ENCODE measurements at places on chromosomes 7 and 10.
A peak's percentile ranks its signal among the peaks of the same experiment; 100 is the strongest.

GRCh38 chr7:105830405-105831301 lies 45.7 kb downstream of the ATXN7L1 start:
- DNase-seq, result no peak

- no peak for DNase-seq
Observed at GRCh38 chr7:74235518-74236268, 18.5 kb downstream of the RFC2 start.

- no peak for DNase-seq
Observed at GRCh38 chr10:49276596-49276995, 22.4 kb upstream of the C10orf71 start.

DNA sequence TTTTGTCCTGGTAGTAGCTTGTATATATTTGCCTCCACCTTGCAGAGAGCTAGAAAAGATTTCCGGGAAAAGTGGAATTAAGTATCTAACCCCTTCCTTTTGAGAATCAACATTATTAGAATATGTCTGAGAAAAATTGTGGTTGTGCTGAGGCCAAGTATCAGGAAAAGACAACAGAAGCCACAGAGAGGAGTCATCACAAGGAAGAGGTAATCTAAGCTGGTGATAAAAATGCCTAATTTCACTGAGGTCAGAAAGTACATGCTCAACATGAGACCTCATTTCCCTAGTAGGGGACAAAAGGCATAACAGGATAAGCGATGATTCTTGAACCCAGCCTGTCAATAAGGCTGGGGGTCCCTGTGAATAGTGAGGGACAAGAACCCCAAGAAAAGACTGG lies 97.0 kb upstream of the PDE1C start:
- no peak for DNase-seq

- no peak for DNase-seq
Observed at GRCh38 chr7:74718336-74718735, 55.5 kb upstream of the NCF1 start.

GRCh38 chr10:38209332-38209731 lies 115.2 kb downstream of the ZNF37A start:
- DNase-seq, result no peak

DNA sequence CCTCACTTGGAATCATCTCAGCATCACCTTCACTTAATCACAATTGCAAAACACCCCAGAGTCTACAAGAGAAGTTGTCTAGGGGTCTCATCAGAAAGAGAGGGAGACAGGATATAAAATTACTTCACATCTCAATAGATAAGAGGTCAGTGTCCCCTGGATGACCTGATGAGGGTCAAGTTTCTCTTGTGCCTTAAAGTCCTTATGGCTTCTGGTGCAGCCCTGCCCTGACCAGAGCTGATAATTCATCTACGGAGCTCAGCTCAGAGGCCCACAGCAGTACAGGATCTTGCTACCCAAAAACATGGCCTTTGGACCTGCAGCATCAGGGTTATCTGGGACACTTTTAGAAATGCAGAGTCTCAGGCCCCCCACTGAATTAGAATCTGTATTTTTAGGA lies 111.1 kb upstream of the GLI3 start:
- no peak for DNase-seq

GRCh38 chr7:20030915-20031362 lies 186.2 kb downstream of the MACC1 start:
- no peak for DNase-seq

DNA sequence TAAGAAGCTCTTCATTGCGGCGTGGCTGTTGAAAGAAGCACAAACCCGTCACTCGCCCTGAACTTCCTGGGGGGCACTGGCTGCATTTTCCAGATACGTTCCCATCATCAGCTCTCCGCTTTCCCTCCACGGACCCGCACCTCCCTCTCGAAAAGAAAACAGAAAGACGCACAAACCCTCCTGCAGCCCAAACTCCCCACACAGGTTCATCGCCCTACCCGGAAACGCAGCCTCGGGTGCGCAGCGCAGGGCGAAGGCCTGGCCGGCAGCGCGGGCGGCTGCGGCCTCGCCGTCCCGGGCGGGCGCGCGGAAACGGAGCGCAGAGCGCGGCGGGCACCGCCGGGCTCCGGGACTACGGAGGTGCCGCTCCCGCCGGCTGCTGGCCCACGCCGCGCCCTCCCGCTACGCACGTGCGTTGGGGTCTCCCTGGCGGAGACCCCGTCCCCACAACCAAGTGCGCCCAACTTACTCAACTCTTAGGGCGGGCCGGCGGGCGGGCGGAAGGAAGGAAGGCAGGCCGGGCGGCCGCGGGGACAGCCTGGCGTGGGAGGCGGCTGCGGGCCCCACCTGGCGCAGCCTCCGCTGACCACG lies 822 bp downstream of the ZNF800 start:
- DNase-seq, result peak; percentile 84

GRCh38 chr7:132939495-132939894 lies 142.4 kb downstream of the CHCHD3 start:
- DNase-seq, result no peak

DNA sequence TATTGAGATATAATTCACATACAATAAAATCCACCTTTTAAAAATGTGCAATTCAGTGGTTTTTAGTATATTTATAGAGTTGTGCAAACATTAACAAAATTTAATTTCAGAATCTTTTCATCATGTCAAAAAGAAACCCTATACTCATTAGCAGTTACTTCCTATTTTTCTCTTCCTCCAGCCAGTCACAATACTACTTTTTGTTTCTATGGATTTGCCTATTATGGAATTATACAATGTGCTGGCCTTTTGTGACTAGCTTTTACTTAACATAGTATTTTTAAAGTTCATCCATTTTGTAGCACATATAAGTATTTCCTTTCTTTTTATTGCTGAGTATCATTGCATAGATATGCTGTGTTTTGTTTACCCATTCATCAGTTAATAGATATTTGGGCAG lies 199.9 kb upstream of the IMMP2L start:
- no peak for DNase-seq

- DNase-seq, result peak; percentile 34
Observed at GRCh38 chr7:142300689-142301088, 42.8 kb upstream of the PRSS58 start.

- DNase-seq, result peak; percentile 78
Observed at GRCh38 chr10:5949009-5949759, 28.2 kb downstream of the IL15RA start.

DNA sequence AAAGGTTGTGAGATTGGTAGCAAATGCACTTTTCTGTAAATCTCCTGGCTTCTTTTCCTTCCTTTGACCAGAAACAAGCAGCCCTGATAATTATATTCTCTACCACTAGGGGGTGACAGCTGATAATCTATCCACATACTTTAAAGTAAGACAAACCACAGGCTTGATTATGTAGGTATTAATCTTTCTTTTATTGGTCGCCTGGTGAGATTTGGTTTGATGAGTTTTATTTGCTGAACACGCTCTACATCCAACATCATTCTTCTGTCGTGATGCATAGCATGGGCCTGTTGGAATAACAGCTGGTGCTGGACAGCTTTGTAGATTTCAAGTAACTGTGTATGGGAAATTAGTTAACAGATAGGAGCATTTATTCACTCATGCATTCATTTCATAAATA lies 63.5 kb downstream of the ZNF365 start:
- DNase-seq, result peak; percentile 67

DNA sequence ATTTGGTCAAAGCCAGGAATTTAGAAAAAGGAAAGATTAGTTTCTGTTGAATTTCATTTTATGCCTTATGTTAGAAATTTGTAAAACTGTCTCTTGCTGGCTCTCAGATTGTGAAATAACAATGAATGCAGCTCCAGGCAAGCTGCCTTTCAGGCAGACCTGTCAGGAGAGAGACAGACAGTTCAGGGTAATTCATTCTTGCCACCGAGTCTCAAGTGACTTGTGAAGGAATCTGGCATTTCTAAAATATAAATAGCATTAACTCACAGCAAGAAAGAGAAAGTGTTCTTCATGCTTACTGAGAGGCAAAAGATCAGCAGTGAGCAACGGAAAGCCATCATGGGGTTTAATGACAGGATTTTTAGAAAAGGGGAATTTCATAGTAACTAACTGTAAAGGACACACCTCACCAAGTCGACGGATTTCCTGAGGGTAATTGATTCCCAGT lies 442.3 kb upstream of the AKR1E2 start:
- DNase-seq, result no peak

- DNase-seq, result no peak
Observed at GRCh38 chr10:2509081-2509531, 558.2 kb upstream of the PFKP start.

DNA sequence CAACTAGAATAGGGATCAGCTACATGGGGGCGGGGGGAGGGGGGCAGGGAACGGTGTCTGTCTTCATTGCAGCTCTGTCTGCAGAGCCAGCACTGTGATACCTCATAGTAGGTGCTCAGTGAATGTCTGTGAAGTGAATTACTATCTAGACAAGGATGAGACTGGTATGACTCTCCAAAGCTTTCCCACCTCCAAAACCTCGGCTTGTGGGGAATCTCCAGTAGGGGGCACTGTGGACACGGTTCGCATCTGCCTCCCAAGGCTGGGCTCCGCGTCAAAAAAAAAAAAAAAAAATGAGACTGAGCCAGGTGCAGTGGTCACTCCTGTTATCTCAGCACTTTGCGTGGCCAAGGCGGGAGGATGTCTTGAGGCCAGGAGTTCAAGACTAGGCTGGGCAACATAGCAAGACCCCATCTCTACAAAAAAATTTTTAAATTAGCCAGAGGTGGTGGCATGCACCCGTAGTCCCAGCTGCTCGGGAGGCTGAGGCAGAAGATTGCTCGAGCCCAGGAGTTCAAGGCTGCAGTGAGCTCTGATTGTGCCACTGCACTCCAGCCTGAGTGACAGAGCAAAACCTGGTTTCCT lies 9.6 kb downstream of the TRIM56 start:
- peak; percentile 80 for DNase-seq

DNA sequence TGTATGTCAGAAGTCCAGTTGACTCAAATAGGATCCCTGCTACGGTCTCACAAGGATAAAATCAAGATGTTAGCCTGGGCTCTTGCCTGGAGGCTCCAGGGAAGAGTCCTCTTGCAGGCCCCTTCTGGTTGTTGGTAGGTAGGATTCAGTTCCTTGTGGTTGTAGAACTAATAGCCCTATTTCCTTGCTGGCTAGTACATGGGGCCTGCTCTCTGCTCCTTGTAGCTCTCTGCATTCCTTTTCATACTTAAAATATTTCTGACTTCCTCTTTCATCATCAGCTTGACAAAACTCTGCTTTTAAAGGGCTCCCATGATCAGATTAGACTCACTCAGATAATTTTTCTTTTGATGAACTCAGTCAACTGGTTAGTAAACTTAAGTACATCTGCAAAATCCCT lies 756.7 kb downstream of the GATA3 start:
- no peak for DNase-seq

DNA sequence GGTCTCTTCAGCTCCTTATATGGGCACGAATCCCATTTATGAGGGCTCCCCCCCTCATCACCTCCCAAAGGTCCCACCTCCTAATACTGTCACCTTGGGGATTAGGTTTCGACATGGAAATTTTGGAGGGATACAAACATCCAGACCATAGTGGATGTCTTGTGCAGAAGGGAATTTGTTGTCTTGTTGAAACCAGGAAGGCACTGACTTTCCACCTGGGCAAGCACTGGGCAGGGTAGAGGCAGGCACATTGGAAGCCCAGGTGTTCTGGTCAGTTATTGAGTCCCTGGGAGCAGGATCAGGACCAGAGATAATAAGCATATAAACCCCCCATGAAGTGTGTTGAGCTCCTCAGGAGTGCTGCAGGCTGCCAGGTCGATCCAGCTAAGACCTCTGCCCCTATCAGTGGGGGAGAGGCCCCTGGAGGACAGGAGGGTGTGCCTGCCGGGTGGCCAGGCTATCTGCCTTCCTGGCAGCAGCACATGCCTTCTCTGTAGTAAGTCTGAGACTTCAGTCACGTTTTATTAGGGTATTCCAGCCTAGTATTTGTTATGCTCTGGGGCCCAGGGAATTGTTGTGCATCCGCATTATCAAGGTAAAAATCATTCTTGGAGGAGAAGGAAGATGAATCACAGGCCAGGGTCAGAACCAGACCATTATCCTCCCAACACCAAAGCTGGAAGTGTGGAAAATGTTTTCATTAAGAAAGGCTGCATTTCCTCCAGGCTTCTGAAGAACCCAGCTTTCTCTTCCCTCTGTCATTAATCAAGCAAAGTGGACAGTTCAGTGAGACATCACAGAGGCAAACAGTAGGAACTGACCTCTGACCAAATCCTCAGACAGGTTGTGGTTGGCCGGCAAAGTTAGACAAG lies 503.1 kb downstream of the GRID1 start:
- no peak for DNase-seq

DNA sequence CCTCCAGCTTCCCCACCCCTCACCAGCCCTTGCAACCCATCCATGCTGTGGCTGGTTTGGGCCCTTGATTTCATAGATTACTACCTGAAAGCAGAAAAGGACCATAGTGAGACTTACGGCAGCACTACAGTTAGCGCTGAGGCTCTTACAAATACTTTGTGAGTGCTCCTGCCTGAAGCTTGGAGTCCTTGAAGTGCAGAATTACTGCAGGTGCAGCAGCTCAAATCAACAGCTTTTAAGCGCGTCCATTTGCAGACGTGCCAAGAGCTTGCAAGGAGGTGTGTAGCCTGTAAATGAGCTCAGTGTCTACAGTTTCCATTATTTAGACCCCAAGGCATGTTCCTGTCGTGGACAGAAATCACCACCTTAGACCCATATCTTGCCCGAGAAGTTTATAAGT lies 103.0 kb downstream of the CELF2 start:
- no peak for DNase-seq

GRCh38 chr10:22365233-22365632 lies 19.9 kb downstream of the SPAG6 start:
- no peak for DNase-seq

GRCh38 chr7:123714296-123715080 lies 34.3 kb downstream of the WASL start:
- no peak for DNase-seq

DNA sequence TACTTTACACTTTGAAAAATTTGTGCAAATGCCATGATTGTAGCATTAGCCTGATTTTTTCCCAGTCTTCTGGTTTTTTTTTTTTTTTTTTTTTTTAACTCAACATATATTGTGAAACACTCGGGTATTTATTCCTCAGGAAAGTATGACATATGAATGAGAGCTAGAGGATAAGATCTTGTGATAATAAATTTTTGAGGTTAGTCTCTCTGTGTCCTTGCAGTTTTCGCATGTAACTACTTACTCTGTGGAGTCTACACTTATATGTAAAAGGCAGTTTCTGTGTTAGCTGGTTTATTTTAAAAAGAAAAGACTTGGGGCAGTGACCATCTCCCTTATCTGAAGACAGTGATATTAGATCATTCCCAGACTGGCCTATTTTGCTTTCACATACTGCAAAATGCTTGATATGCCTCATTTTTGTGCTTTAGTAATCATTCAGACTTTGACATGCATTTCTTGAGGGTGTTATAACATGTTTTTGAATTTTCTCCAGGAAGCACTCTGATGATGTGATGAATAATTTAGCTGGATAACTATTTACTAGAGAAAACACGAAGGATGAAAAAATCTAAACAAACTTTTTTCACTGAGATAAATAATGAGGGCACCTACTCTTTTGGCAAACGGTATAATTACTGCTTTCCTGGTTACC lies 371.0 kb downstream of the NRG3 start:
- no peak for DNase-seq

DNA sequence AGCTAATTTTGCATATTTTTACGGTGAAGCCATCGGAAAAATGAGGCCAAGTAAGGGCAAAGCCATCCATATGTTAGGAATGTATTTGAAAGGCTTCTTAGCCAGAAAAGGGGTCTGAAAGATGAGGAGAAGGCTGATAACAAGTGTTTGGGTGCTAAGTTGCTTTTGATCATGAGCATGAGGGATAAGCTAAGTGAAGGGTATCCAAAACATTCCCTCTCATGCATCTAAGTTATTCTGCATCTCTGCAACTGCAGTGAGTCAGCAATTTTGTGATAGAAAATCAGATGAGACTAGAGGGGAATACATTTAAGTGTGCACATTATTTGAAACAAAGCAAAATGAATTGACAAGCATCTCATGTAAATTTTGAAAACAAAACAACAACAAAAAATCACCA lies 282.8 kb downstream of the GPR158 start:
- no peak for DNase-seq
